ENCODE measurements at places on chromosomes 7 and 10.

- DNase-seq = no peak
Observed at GRCh38 chr10:59012839-59013238, 163.6 kb upstream of the PHYHIPL start.

GRCh38 chr7:84331616-84332015 lies 137.0 kb upstream of the SEMA3A start:
- no peak for DNase-seq

DNA sequence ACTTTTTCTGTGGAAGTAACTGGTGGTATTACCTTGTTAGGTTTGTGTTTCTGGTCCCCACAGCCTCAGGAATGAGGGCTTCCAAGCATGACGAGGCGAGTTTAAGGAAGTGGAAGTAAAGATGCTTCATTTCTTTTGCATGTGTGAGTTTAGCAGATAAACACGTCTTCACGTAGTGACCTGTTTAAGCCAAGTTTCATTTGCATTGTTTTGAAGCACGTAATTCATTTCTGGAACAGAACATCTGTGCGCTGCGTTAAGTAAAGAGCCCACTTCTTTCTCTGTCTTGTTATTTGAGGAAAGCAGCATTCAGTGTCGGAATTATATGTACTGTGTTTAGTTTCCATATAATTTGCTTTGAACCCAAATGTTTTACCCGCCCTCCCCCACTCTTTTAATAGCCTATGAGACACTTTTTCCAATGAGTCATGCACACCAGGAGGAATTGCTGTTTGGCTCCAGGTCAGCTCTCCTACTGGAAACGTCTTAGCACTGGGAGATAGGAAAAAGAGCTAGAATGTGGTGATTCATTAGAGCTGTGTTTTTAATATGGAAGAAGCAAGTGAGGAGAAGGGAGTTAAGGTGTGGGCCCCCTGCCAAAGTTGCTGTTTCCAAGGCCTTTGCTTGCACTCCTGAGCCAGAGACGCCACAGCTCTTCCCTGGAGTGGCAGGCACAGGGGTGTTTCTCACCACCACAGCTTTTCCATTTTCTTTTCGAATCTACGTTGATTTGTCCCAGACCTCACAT lies 36.7 kb downstream of the BTBD16 start:
- DNase-seq = no peak

GRCh38 chr7:141660259-141660658 lies 41.7 kb downstream of the DENND11 start:
- no peak for DNase-seq

GRCh38 chr7:22717760-22718159 lies 9.2 kb upstream of the IL6 start:
- no peak for DNase-seq

DNA sequence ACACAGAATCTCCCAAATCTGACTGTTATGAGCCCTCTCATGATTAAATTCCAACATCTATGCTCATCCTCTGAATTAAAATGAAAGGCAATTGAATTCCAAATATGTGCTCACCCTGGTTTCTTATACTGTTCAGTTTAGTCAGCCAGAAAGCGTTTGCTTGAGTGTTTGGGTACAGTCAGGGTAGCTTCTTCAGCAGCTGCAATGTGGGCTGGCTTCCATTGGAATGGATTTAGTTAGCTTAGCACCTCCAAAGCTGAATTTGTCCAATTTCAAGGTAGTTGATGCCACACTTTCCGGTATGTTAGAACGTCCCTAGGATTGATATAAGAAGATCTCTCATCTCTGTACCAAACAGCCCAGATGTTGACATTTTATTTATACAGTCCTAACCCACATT lies 9.3 kb downstream of the KLHL7 start:
- DNase-seq = no peak

GRCh38 chr10:29784175-29784773 lies 149.5 kb upstream of the SVIL start:
- no peak for DNase-seq

DNA sequence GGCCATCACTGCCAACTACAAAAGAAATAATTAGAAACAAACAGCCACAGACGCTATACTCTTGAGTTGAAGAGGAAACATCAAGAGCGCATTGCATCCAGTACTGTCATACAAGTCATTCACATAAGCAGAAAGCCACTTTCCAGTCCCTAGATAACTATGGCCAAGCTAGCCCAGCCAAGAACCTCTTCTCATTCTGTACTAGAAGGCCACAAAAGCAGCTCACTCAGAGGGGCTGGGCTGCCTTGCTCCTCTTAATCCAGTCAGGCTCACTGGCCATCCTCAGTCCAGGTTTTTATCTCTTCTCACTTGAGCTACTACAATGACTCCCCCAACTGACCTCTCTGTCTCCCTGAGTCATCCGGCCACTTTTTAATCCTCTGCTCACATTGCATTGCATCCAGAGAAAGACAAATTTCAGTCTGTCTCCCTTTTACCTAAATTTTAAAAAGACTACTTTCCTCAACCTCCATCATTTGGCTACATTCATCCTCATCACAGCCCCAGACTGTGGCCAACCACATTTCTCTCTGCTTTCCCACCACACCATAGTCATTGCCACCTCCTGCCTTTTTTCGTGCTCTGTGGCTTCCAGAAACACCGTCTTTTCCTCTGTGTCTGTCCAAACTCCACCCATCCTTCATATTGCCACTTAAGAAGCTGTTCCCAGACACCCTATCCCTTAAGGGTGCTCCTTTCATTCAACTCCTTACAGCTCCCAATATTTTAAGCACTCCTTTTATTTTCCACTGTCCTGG lies 25.0 kb downstream of the PPP1R3C start:
- DNase-seq = no peak

DNA sequence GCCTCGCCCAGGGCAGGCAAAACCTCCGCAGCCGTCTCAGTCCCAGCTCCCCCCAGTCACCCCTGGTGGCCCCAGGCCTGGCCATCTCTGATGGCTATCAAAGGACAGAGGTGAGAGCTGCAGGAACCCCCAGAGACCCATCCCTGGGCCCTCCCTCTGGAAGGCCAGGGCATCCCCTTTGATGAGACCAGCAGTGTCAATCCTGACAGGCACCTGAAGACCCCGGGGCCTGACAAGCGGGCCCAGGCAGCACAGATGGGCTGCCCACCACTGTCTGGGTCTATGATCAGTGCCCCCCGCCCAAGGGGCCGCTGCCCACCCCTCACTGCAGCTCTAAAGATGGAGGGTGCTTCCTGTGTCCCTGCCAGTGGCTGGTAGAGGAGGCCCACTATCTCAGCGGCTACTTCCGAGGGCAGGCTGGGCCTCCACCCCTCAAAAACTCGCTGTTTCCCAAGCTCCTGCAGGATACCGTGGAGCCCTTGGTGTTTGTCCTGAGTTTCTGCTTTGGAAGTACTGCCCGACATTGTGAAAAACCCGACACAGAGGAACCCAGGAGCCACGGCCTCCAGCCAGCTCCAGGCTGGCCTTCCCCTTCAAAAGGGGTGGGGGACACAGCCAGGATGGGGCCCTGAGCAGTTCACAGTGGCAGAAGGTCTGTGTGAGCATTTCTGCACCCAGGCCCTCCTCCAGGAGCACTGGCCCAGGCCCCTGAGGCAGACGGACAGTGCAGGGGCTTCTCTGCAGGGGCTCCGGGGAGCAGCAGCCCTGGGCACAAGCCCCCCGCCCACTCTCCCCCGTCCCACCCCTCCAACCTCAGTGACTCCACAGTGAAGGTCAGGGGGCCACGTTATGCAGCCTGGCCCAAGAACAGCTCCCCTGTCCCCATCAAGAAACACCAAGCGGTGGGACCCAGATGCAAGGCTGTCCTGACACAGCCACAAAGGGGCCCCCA lies 99.2 kb downstream of the PDGFA start:
- DNase-seq = no peak

DNA sequence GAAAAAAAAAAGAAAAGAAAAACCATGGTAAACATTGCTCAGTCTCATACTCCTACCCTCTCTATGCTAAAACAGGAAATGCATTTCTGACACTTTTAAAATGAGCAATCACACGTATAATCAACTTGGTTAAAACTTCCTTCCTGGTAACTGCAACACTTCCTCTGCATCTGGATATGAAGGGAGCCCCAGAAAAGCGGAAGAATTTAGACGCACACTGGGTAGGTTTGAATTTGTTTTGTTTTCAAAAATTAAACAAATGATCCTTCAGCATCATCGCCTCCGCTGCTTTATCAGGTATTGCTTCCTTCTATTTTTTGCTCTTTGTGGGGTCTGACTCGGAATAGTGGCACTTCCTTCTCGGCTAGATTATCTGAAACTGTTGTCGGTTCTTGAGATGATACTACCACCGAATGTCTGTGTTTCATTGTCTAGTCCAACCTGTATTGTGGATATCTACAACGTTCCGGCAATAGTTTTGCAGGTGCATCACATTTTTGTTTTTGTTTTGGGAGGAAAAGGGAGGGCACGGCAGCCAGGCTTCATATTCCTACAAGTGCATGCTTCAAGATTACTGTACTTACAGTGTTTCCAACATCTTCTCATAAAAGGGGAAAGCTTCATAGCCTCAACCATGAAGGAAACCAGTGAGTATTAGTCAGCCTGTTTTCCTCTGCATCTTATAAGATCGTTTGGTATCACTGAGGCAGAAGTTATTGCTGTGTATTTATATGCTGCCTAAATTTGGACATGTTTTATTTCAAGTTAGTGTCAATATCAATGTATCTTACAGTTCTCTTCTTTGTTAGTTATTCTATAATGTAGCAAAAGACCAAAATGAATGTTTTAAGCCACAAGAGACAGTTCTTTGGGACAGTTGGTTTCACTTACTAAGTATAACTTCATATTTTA lies at the start of gene PIK3CG:
Gene PIK3CG (plus strand): TSS at position 153 of the 912 bp plus-strand sequence. CDS start 2,280 bp downstream, outside the sequence.
- DNase-seq = peak; percentile 41

- DNase-seq = no peak
Observed at GRCh38 chr10:128483216-128483615, 357.0 kb upstream of the MKI67 start.

DNA sequence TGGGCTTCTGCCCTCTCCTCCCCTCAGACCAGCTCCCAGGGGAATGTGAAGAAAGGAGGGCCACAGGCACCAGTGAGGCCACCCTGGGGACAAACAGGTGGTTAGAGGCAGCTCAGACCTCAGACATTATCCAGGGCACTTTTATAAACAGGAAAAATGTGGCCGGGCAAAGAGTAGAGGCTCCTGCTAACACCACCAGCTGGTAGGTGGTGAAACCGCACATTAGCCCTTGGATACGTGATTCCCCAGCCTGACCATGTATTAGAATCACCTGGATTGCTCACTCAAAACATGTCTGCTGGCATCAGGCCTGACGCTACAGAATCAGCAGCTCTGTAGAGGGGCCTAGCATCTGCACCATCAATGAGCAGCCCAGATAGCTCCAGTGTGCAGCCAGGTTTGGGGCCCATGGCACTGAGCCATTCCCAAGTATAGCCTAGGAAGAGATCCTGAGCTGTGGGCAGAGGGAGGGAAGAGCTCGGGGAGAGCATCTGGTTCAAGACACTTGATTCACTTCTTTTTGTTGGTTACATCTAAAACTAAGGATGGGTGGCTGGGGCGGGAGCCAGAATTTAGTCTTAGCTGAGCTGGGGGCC lies 37.1 kb downstream of the GPR26 start:
- no peak for DNase-seq

- DNase-seq = no peak
Observed at GRCh38 chr10:126561294-126561920, 109.1 kb downstream of the C10orf90 start.

GRCh38 chr10:72904806-72905205 lies 11.3 kb downstream of the OIT3 start:
- DNase-seq = no peak

DNA sequence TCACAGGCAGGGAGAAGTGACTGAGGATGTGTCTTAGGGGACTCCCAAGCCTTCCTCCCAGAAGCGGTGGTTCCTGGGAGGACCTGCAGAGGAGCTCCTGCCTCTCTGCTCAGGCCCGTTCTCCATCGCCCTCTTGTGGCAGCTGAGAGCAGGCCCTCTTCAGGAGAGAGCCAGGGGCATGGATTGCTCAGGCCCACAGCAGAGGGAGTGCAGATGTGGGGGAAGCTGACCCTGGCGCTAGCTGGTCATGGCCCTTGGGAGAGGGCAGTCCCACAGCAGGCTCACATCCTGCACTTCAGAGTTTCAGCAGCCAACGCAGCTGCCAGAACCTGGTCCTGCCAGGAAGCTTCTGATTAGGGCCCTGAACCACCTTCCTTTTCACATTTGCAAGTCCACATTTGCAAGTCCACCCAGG lies 94.8 kb upstream of the TARP start:
- DNase-seq = peak; percentile 81

GRCh38 chr10:64174666-64175255 lies 653.6 kb downstream of the REEP3 start:
- DNase-seq = no peak

DNA sequence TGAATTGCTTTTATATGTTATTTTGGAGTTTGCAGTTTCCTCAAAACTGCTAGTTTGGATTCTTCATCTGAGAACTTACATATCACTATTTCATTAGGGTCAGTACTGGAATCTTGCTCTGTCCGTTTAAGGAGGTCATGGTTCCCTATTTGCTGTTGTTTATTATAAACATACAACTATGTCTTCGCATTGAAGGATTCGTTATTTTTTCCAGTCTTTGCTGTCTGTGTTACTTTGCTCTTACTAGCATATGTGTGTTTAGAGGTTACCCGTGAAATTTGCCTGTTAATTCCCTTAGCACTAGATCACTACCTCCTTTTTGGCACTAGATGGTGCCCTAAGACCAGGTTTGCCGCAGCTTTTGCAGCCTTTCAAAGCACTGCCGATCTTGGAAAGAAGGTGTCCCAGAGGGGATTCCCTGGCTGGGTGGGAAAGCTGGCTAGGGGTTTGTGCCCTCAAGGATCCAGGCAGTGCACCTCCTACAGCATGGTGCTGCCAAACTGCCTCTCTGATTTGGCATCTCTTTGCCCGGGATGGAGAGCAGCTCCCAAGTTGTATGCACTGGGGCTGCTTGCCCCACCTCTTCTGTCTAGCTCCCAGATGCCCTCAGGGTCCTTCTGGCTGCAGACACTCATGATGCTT lies 103.1 kb upstream of the APBB1IP start:
- peak; percentile 60 for DNase-seq

DNA sequence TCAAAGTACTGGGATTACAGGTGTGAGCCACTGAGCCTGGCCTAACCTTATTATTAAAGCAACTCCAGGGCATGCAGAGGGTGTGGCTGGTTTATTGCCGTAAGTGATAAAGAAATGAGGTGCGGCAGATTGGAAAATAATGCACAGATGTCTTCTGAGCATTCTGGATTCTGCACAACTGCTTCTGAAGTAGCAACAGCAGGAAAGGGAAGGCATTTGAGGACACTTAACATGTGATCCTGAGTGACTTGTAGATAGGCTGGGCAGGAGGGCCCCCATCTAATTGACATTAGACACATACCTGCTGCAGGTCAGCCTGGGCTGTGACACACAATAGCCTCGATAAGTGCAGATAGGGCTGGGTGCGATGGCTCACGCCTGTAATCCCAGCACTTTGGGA lies 5.6 kb downstream of the RHBDD2 start:
- peak; percentile 36 for DNase-seq

- no peak for DNase-seq
Observed at GRCh38 chr7:156897673-156898072, 4.7 kb upstream of the LMBR1 start.
